Globus pallidus (tissue), 1 donor: ENCODE measurements at places on chromosomes 3 and 15.

GRCh38 chr3:186525369-186526255 is 18.6 kb downstream of the CRYGS start:
- DNase-seq, result no peak

- no peak for DNase-seq
Measured at GRCh38 chr3:134985864-134986715, 191.0 kb downstream of the EPHB1 start.

GRCh38 chr3:120450600-120451271 is at the start of gene FSTL1:
Gene FSTL1, minus strand, starts transcription at chr3:120450992. Its CDS starts 246 bp downstream, at chr3:120450746.
- DNase-seq, result peak; percentile 29

DNA sequence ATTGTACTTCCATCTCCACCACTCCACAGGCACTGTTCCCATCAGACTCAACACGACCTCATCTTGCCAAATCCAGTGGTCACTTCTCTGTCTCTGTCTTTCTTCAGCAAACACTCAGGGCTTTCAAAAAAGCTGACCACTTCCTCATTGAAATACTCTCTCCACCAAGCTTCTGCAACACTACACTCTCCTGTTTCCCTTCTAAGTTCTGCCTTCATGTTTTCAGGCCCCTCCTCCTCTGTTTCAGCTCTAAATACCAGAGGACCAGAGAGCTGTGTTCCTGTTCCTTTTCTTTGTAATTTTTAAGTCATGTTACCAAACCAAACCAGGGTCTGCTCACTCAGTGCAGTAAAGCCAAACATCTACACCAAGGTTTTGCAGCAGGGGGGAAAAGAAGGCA is 33.8 kb upstream of the ACP3 start:
- peak; percentile 68 for DNase-seq

- DNase-seq, result no peak
Measured at GRCh38 chr3:180048103-180048502, 11.4 kb upstream of the PEX5L start.

DNA sequence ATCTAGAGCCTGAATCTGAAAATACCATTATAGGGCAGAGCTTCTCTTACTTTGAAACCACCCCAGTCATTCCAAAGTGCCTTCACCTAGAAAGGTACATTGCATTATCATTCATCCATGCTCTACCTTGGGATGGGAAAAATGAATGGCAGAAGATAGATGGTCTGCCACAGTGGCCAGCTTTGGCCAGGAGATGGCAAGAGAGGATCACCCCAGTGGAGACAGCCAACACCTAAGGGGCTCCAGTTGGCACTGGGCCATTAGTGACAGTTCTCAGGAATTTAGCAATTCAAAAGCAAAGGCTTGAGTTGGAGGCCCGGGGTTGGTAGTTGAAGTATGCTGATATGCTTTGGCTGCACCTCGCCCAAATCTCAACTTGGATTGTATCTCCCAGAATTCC is 253.6 kb upstream of the MRPL3 start:
- DNase-seq, result no peak

- DNase-seq, result no peak
Measured at GRCh38 chr15:21269121-21269520, 171.2 kb downstream of the POTEB3 start.

GRCh38 chr3:14867936-14868570 is 49.3 kb downstream of the FGD5 start:
- DNase-seq, result no peak

DNA sequence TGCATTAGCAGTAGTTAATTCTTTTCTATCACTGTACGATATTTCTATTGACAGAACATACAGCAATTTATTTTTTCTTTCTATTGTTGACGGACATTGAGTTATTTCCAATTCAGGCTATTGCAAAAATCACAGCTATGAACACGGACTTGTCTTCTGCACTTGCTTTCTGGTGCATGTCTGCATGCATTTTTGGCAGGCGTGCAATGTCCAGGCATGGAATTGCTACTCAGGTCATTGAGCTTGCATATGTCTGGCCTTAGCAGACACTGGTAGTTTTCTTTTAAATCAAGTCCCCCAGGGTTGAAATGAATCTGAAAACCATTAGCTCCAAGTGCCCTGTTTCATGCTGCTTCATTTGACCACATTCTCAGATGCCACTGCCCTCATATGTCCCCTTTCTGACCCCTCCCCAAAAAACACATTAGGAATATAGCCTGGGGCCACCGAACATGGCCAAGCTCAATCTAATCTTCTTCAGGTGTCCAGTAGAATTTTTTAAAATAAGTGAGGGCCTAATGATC is 72.8 kb downstream of the LRIG1 start:
- no peak for DNase-seq

DNA sequence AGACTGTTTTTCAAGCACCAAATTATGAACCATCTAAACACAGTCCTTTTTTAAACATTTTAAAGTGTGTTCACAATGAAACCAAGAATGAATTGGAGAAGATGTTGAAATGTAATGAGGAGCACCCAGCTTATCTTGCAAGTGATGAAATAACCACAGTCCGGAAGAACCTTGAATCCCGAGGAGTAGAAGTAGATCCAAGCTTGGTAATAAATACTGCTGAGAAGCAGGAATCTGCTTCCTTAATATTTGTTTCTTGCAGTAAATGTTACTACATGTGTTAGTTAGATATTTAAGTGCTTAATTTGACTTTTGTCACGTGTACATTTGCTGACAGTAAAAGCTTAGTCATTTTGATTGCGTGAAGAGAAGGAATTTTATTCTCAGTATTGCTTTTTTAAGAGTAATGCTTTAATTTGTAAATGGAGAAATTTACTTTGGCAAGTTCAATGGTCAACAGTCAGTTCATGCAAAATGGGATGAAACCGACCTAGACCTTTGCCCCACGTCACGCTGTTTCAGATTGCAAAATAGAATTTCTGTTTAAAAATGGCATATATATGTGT is 69.8 kb downstream of the OPA1 start:
- no peak for DNase-seq

DNA sequence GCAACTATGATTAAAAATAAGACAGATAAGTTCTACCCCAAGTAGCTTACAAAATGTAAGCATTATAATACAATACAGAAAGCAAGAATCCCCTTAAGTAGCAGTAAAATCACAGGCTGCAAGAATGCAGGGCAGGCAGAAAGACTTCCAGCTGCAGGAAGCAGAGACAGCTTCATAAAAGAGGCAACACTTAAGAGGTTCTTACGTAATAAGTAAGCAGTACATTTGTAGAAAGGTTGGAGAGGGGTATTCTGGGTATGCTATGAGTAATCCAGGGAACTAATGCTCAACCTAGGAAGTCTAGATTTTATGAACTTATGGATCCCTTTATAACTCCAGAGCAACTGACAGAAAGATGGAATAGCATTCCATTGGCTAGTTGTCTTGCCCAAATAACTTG is 151.6 kb downstream of the IL5RA start:
- DNase-seq, result no peak

GRCh38 chr15:69377216-69377970 is 36.8 kb upstream of the KIF23 start:
- no peak for DNase-seq

DNA sequence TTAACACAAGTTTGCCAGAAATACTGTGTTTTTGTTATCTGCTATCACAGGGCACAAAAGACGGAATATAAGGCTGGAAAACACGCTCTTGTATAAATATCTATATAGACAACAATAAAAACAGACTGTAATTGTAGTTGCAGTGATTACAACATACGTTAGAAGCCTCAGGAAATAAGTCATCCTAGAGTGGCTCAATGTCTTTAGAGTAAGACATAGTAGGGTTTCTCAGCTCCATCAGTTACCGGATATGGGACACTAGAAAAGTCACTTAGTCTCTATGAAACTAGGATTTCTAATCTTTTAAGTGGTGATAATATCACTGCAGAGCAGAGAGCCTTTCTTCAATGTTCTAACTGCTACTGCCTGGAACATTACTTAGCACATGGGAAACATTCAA is 208.8 kb downstream of the STAG1 start:
- no peak for DNase-seq

DNA sequence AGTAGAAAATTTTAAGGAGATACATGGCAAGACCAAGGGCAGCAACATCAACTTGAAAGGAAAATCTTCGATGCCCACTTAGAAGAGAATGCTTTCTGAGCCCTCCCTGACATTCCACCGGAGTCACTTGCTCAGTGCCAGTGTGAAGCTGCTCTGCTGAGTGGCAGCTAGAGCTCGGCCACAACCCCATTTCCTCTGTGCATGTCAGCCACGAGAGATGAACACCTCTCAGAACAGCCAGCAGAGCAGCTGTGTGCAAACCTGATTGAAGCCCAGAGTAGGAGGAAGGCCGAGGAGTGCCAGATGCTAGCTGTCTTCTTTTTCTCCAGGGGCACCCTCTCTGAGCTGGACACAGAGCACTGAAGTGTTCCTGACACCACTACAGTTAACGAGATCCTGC is 12.2 kb downstream of the TARS3 start:
- DNase-seq, result no peak

- DNase-seq, result no peak
Measured at GRCh38 chr3:108311797-108312196, 15.4 kb downstream of the HHLA2 start.

GRCh38 chr15:82103468-82103867 is 57.6 kb upstream of the MEX3B start:
- no peak for DNase-seq

GRCh38 chr15:90099868-90100831 is 2.1 kb downstream of the IDH2 start:
- DNase-seq, result peak; percentile 75

DNA sequence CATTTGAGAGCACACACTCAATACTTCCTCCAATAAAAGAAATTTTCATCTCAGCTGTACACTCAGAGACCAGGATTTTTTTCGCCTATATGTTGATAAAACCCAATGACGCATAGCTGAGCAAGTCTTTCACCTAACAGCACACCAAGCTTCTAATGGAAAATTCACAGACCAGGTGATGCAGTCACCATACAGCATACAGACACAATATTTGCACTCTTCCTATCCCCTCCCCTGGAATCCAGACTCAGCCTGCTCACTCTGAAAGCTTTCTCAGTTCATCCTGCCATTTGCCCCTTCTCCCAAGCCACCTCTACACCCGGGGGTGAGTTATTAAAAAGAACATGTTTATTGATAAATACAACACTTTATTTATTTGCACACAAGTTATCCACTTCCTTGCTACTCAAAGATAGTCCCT is 1.7 kb downstream of the TBC1D5 start:
- DNase-seq, result no peak

DNA sequence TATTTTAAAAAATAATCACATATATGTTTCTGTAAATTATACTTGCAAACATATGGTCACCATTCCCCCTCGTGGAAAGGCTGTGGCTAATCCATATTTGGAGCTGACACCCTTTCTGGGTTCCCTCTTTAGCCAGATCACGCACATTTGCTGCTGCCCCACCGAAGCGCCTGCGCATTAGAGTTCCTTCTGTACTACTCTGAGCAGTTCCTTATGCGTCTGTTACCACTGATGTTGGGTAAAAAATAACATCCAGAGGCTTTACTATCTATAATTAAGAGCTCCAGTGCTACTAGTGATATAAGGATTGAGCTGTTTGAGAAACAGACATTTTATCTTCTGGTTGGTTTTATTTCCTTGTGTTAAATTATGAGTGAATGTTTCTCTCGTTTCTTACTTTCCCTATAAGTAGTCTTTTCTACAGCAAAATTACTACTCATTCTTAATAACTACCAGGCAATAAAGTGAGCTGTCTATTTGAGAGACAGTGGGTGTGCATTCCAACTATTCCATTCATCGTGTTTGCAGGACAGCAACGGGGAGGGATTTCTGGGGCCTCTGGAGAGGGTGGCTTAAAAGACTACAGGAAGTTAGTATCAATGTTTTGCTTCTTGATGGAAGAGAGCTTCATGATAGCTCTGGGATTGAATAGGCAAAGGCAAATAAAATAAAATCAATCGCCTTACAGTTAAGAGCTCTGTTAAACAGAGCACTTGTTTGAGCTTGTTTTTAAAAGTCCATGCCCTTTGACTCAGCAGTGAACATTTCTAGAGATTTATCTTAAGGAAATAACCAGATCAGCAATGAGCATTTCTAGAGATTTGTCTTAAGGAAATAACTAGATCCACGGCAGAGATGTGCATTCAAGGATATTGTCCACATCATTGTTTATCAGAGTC is 245.2 kb downstream of the CD47 start:
- DNase-seq, result no peak

DNA sequence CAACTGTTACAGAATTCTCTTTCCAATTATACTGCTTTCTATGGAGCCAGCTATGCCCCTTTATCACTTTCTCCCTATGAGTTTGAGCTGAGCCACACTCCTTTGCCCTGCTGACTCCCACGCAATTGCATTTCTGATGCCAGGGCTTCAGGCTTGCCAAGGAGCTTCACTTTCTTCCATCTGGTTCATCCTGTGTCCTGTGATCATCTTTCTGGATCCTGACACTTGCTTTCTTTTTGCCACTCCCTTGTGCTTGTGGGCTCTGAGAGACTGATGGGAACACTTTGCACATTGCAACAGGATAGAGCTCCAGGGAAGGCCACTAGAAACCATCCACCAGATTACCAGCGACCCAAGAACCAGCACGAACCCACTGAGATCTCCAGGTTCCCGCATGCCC is 77.0 kb upstream of the SEC13 start:
- no peak for DNase-seq

GRCh38 chr3:145623349-145623748 is 537.6 kb downstream of the PLOD2 start:
- no peak for DNase-seq
